Activated CD4-positive, CD25-positive, alpha-beta regulatory T cell treated with anti-CD3 and anti-CD28 coated beads, Interleukin-2, amount 50 U/mL, for 72 hours (primary cell): ENCODE measurements at places on chromosomes 1 and 21.

GRCh38 chr1:179077396-179077795, 4.5 kb upstream of the TOR3A start:
- no peak for DNase-seq

DNA sequence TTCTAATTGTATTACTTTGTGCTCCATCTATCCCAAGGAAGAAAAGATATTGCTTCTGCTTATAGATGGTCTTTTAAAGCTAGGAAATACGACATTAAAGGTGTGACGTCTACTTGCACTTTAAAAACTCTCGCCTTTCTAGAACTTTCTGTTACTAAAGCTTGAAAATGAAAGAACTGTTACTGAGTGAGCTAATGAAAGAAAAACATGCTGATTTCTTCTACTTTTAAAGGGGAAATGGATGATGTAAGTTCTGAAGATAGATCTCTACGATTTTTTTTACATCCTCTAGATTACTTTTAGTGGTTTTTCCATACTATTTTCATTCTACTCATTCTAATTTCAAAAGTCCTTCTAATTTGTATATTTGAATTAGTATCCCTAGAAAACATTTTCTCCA, 387.5 kb downstream of the USP25 start:
- no peak for DNase-seq

DNA sequence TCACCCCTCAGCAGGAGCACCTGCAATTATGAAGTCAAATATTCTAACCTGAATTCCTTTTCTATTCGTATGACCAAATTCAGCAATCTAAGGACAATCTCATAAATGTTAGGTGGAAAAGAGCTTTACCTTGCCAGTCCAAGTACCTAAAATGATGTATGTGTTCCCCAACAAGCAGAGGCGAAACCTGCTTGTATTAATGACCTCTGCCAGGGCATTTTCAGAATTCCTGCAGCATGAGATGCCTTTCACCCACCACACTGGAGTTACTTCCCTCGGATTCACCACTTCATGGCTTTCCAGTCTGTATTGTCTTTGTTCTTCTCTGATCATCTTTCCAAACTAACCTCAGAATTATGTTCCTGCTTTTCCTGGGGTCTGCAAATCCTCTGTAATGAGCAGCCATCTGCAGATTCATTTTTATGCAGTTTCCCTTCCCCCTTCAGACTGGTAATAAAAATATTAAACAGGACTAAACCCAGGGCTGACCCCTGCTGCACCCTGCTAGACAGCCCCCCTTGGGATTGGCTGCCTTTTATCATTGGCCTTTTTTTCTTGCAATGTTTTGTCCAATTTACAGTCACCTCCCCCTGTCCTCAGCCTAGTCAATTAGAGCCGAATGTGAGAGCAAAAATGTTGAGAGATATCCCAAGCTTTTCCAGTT, 26.6 kb upstream of the CASQ2 start:
- DNase-seq: no peak

DNA sequence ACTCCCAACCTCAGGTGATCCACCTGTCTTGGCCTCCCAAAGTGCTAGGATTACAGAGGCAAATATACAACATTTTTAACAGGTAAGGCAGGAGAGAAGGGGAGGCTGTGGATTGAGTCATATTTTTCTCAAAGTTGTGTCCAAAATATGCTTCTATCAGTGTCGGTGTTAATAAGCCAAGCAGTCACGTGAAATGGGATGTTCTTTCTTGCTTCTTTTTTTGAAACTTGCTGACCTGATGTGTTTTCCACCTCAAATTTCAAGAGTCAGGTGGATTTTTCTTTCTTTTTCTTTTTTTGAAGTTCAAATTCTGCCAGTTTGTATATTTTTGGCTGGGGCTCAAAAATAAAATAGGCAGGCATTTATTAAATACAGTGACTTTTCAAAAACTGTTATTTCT, 91.5 kb downstream of the PCP4 start:
- no peak for DNase-seq
